ENCODE measurements at places on chromosomes 4 and X. TPM values are rescaled to one million over a fixed set of nuclear protein-coding genes. Genes with fewer than 3 reads are reported as not detected.

Gene SLC6A14
- 50.2 TPM for total RNA-seq

Gene RUFY3
- total RNA-seq: 98.2 TPM

Gene PARM1
- 78.0 TPM for total RNA-seq

Gene FDCSP
- not detected for total RNA-seq

Gene SMIM10
- total RNA-seq: 5.2 TPM

Gene ADRA2C
- 7.3 TPM for total RNA-seq

Gene SPACA5
- not detected for total RNA-seq

Gene ALPK1
- total RNA-seq: 34.3 TPM

Gene NALF2
- total RNA-seq: not detected

- peak; percentile 58 for DNase-seq
Observed at GRCh38 chrX:16436348-16437188, 213.4 kb upstream of the S100G start.

- no peak for DNase-seq
Observed at GRCh38 chr4:100106982-100107381, 83.3 kb downstream of the DDIT4L start.

DNA sequence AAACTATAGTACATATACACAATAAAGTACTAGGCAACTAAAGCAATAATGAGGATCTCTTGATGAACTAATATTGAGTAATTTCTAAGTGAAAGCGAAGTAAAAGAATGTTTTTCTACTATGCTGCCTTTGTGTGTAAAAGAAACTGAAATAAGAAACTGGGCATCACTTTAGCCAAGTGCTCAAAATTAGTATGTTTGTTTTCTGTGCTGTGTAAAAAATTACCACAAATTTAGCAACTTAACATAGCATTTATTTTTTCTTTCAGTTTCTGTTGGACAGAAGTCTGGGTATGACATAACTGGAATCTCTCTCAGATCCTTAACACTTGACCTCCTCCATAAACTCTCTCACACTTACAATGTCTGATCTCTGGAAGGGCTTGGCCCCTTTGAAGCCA lies 687.1 kb upstream of the MAGEB2 start:
- DNase-seq: no peak

DNA sequence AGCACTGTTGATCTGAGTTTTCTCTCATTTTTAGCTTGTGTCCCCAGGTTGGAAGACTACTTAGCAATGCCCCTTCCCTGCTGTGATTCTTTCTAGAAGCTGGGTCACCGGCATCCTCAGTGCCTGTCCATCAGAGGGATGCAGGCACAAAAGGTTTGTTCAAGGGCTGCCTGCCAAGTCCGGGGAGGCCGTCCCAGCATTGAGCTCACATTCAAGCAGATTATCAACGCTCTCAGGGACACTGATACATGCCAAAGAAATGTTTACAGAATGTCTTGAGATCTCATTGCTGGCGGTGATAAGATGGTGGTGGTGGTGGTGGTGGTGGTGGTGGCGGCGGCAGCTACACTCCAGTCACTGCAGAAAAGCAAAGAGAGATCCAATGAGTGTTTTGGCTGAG lies 79.6 kb upstream of the VCX3A start:
- no peak for DNase-seq

DNA sequence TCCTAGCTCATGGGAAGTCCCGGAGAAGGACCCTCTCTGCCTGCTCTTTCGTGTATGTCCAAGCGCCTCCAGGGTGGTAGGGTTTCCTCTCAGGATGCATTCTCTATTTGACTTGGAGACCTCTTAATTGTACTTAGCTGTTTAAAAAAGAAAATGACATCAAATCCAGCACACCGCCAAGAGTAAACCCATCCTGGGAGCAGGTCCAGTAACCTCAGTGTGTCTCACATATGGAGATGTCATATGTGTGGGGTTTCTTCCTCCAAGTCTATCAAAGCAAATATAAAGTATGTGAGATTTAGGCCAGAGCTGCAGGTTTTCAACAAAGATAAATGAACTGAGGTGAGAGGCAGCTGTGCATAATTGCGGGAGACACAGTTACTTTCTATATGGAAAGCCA lies 209.4 kb upstream of the ANXA3 start:
- no peak for DNase-seq

DNA sequence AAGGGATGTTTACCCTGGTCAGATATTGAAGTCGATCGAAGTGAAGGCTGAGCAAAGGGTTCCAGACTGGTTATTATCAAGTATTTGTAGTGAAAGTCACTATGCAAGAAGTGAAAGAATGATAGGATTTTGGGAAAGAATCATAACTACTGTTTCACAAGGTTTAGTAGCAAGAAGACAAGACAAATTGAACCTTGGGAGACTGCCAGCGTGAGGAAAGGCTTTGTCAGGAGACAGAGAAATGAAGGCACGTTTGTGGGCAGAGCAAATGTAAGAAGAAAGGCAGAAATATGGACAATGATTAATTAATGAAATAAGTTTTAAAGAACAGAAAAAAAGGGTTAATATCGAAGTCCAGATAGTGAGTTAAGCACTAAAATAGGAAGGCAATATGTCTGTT lies 456.8 kb downstream of the TRIML1 start:
- no peak for DNase-seq

DNA sequence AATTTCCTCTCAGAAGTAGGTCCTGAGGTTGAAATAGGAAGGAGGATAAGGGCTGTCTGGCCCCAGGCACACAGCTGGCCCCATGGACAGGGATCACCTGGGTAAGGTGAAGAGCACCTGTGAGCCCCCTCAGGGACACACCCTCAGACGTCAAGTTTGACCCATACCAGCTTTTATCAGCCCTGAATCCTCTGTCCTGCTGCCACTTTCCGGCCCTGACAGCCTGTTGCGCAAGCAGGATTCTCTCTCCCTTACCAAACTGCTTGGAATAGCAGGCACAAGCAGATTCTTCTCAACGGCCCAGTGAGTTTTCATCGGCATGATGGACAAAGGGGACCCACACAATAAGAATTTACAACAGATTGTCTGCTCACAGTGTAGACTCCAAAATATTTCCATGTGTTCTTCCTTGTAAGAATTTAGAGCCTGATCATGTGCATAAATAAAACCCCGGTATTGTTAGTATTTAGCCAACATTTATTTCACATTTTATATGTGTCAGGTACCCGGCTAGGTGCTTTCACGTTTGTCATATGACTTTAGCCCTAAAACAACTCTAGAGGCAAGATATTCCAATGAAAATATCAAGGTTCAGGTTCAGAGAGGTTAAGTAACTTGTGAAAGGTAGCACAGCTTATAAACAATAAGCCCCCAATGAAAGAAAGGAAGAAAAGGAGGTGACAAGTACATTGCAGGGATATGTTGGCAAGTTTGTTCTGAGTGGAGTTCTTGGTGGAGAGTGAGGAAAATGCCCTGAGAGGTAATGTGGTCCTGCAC lies 107.2 kb upstream of the KIT start:
- DNase-seq: no peak

DNA sequence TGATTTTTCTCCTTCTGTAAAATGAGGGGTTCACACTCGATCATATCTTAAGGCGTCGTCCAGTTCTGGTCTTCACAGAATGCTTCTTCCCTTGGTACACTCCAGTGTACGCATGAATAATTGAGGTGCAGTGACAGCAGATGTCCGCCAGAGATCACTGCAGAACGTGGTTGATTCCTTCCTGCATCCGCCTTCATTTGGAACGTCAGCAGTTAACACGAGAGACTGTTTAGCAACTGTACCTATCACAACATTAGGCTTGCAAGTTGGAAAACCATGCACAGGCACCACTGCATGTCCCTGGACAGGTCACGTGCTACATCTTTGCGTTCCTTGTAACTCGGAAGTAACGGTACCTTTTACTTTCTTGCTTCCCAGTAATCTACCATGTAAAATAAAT lies 66.0 kb upstream of the GEMIN8 start:
- no peak for DNase-seq

DNA sequence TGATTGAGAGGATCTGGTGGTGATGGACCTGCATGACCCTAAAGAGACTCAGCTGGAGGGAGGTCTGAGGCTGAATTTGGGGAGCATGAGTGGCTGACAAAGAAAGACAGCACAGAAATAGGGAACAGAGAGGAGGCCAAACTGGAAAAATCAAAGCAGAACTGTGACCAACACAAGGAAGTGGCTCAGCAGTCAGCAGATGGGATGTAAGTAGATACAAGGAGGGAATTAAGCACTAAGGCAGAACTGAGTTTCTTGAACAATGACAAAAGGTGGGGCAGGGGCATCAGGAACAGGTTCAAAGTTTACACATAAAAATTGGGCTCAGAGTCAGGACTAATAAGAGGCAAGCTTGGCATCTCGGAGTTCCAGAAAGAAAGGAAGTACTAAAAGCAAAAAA lies 144.3 kb upstream of the KLF3 start:
- no peak for DNase-seq

- no peak for DNase-seq
Observed at GRCh38 chrX:103756736-103757135, 19.9 kb upstream of the PLP1 start.

- DNase-seq: no peak
Observed at GRCh38 chr4:110055158-110055768, 142.6 kb downstream of the EGF start.

DNA sequence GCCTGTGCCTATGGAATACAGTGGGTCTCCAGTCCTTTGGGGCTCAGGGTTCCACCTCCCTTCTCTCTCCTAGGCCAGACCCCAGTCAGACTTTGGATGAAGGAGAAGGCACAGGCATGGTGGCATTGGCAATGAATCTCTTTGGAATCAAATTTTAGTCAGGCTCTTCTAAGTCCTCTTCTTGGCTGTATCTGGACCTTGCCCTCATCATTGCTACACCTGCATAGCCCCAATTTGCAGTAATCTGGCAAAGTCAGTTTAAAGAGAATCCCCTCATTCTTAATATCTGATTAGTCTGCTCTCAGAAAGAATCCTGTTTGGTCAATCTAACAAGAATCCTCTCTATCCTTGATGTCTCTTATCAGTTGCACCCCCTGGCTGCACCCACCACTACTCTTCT lies 77.6 kb downstream of the SLC16A2 start:
- DNase-seq: no peak

DNA sequence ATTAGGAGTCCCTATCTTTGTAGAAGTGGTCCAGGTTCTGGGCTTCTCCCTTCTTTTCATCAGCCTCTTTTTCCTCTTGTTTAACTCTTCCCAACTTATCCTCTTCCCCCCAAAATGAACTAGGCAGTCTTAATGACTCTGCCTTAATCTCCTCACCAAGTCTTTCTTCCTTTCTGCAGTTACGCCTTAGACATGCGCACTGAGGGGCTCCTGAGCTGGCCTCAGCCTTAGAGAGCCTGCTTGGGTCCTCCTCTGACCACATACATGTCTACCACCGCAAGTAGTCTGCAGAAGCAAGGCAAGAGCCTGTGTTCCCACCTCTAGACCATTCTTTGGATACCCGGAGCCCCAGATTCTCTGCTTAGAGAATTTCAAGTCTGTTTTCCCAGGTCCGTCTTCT lies 199.9 kb downstream of the MGST2 start:
- no peak for DNase-seq

DNA sequence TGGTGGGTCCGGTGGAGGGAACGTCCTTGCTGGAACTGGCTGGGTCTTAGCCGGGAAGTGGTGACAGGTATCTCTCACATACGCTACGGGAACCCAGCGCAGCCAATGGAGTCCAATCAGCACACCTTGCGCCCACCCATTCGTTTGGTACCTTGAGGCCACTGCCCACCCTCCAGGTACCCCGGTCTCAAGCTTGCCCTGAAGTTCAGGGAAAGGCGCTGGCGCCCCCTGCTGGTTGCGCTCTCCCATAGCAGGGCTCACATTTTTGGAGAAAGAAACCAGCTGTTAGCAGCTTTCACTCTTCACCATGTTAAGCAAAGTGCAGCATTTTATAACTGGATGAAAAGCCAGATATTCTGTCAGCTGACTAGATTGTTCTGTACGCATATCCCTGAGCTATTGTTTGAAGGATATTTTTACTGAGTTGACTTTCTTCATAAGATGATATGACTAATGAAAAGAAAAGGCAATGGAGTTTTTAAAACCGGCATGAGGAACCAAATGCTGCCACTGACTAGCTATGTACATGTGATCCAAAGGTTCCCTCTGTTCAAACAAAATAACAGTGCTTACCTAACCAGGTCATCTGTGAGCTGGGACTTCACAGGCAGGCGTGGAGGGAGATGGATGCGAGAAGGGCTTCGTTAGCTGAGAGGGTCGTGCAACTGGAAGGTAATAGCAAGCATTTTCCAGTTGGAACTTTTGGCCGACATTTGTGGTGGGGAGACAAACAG lies 43.7 kb downstream of the OTOP1 start:
- no peak for DNase-seq

DNA sequence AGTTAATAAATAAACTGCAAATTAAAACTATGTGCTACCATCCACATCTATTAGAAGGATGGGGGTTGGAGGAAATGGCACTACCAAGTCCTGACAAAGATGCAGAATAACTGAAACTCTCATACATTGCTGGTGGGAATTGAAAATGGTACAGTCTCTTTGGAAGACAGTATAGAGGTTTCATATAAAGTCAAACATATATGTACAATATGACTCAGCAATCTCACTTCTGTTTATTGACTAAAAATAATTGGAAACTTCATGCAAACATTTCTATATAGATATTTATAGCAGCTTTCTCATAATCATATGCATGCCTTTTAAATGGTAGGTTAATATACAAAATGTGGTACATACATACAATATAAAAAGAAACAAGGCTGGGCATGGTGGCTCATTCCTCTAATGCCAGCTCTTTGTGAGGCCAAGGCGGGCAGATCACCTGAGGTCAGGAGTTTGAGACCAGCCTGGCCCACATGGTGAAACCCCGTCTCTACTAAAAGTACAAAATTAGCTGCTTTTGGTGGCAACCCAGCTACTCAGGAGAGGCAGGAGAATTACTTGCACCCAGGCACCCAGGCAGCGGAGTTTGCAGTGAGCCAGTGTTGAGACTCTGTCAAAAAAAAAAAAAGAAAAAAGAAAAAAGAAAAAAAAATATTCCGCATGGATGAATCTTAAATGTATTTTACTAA lies 225.0 kb upstream of the CXXC4 start:
- no peak for DNase-seq

Data from upper lobe of right lung (tissue), 1 donor.